ENCODE measurements at places on chromosomes 6 and 20.
A peak's percentile ranks its signal among the peaks of the same experiment; 100 is the strongest.

GRCh38 chr6:130827247-130828149 is at the start of gene SMLR1:
TSS of gene SMLR1 (plus strand) at chr6:130827406. CDS start at chr6:130827414, 8 bp downstream.
- no peak for DNase-seq

DNA sequence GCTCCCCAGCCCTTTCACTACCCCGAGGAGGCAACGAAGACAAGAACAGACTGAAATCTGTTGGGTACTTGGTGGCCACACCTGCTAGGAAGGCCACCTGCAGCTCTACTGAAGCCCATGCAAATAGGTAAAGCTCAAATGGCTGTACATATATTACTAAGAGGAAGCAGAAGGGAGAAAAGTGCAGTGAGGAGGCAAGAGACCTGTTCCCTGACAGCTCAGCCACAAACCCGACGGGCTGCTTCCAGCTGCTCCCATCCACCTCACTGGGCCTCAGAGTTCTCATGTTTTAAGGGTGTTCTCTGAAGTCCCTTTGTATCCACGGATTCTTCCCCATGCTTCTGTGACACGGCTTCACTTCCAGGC is 24.6 kb downstream of the TRAM2 start:
- DNase-seq = no peak

GRCh38 chr6:122663981-122664380 is 53.8 kb downstream of the PKIB start:
- no peak for DNase-seq

DNA sequence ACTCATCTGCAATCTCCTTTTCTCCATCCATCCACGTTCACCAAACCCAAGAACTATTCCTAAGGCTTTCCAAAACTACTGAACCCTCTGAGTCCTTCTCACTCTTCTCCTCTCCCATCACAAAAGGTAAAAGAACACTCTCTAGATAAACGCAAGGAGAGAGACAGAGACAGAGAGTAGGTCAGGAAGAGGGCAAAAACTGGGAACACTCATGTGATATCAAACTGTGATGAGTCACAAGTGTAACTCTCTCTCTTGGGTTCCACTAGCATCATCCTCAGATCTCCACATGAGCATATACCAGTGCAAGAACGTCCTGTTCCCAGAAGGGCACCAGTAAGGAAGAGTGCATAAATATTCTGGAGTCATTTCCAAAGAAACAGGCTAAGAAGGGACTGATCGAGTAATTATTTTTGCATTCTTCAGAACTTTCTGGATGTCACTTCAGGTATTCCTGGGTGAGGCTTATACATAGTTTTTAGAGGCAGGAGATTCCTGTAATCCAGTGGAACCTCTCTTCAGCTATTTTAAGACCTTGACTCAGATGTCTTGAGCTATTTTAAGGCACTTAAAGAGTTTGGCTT is 47.3 kb upstream of the STXBP5 start:
- peak; percentile 83 for DNase-seq

DNA sequence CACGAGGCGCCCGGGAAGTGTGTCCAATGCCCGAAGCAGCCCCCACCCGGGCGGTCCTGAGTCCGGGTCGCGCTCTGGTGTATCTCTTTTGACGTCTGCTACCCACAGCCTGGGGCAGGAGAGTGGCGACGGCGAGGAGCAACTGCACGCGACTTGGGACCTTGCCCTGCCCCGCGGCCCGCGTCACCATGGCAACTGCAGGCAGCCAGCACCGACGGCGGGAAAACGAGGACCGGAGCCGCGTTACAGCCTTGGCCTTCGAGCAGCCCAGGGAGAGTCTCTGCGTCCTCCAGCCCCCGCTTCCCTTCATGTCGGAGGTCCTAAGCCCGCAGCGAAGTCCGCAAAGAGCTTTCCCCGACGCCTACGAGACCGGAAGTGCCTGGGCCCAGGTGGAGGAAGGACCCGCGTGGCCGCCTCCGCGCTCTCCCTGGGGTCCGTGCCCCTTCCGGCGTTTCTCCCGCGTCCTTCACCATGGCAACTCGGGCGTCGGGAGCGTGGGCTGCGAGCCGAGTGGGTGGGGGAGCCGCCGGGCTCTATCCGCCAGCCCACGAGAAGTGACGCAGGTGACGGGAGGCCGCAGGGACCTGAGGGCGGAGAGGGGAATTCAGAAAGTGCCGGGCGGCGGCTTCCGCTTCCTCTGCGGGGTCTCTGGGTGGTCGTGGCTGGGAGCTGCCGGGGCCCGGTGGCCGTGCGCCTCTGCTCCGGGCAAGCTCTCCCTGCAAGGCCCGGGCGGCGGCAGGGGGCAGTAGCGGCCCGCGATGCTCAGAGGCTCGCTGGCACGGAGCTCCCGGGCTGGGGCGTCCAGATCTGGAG is 88.6 kb upstream of the TGM3 start:
- DNase-seq = no peak

- no peak for DNase-seq
These were observed 170.7 kb downstream of the EPHA7 start for GRCh38 chr6:93248631-93249030.

DNA sequence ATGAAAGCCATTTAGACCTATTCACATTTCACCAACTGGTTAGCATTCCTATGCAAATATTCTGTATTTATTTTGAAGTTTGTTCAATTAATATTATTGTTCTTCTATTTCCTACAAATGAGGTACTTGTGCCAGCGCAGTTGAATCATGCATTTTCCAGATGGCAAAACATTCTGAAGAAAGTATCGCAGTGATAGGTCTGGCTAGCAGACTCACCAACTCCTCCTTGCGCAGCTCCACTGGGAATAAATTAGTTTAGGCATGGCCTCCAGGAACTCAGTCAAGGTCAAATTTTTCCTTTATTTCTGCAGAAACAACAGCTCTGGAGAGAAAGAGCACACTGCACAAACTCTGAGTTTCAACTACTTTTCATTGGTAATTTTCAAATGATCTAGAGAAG is 437.7 kb downstream of the COL12A1 start:
- peak; percentile 11 for DNase-seq

- no peak for DNase-seq
These were observed 101.5 kb downstream of the ISM1 start for GRCh38 chr20:13322621-13323020.

DNA sequence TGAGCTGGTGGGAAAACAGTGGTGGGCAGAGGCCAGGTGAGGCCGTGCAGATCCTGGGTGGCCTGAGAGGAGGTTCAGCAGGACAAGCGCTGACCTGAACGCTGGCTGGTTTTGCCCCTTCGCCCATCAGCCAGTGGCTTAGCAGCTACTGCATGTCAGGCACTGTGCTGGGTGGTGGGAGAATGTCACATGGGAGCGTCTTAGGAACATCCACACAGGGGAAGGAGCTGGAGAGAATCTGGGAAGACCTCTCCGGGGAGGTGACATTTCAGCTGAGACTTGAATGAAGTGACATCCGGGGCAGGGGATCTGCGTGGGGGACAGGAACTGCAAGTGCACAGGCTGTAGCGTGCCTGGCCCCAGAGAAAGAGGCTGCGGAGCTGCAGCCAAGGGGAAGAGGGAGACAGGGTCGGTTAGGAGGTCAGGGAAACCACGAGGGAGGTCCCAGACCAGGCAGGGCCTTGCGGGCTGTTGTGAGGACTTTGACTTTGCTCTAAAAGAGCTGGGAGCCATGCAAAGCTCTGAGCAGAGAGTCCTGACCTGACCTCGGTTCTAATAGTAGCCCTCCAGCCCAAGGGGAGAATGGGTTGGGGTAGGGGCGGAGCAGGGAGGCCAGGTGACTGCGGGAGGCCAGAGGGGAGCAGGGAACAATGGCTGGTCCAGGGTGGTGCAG is 156.8 kb upstream of the PTPN1 start:
- no peak for DNase-seq

DNA sequence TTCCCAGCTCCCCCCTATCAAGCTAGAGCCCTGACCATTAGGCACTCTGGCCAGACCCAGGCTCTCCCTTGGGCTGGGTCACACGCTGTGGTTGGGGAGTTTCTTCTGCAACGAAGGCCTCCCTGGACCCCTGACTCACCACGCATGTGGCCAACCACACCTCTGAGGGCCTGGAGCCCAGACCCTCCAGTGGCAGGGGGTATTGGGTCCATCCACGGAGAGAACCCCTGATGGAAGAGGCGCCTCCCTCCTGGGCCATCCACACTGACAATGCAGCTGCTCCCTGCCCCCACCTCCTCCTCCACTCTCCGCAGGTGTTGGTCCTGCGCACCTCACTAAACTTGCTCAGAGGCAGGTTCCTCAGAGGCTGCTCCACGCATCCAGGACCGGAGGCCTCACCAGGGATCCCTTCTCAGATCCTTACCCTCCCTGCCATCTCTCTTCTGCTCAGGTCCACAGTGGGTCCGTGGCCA is 125.4 kb downstream of the RNASET2 start:
- no peak for DNase-seq

All from brain pericyte (primary cell).